ENCODE measurements at places on chromosomes 5 and 9.

- DNase-seq, result no peak
These were observed 14.1 kb upstream of the SPARC start for GRCh38 chr5:151700820-151701219.

GRCh38 chr9:106864373-106865143 is 1.6 kb downstream of the ZNF462 start:
- no peak for DNase-seq

DNA sequence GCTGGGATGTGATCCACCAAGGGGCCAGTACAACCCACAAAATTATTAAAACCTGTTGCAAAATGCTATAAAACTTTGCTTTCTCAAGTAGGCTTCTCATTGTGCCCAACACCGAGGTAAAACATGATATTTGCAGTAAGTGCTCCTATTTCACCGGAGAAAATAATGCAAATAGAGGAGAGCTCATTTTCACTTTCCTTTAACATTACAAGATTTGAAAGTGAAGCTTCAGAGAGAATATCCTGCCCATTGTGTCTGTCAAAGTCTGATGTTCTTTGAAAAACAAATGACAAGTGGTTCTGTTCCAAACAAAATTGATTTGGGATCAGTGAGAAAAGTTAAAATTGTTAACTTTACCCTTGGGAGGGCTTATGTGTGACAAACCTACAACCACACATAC is 287.1 kb downstream of the KCNN2 start:
- DNase-seq, result no peak

DNA sequence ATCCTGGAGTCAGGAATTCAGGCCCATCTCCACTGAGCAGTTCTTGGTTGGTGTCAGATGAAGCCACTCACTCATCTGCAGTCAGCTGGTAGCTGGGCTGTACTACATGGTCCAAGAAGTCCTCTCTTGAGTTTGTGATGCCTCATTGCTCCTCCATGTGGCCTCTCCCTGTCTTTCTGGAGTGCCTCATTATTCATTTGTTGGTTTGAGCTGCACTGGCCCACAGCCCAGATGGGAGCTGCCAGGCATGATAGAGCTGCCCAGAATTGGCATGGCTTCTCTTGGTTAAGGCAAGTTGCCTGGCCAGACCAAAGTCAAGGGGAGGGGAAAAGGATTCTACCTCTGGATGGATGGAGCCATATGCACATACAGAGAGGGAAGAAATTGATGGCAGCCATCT is 8.0 kb downstream of the PTCD2 start:
- DNase-seq, result no peak

- DNase-seq, result peak; percentile 40
These were observed 71.9 kb downstream of the MVB12B start for GRCh38 chr9:126398403-126399058.

- no peak for DNase-seq
These were observed 6.3 kb downstream of the MRPL36 start for GRCh38 chr5:1793301-1793740.

DNA sequence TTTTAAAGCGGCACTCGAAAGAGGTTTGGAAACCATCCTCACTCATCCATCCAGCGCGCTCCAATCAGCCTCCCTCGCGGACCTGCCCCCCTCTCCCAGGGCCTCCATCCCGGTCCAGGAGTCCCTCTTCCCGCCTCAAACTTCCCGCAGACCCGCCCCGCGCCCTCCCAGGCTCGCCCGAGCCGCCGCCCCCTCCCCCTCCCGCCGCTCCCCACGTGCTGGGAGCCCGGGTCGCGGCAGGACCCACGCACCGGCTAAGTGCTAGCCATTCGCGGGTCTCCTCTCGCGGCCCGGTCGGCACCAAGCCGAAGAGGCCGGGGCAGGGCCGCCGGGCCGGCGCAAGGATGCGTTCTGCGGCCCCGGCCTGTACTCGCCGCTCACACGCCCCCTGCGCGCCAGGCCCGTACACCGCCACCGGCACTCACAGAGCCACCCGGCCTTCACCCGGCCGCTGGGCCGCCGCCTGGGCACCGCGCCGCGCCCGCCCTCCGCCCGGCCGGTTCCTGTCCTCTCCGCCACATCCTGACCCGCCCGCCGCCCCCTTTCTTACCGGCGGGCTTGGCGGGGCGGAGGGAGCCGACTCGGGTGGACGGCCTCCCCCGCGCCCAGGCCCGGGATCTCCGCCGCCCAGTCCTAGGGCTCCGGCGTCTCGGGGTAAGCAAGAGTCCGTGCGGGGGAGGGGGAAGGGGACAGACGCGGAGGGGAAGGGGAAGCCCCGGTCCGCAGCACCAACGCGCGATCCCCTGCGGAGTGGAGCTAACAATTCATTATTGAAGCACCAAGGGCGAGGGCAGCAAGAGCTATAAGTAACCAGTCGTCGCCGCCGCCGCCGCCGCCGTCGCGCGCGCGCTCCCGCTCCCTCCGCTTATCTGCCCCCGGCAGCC is 576 bp downstream of the CHD1 start:
- no peak for DNase-seq

DNA sequence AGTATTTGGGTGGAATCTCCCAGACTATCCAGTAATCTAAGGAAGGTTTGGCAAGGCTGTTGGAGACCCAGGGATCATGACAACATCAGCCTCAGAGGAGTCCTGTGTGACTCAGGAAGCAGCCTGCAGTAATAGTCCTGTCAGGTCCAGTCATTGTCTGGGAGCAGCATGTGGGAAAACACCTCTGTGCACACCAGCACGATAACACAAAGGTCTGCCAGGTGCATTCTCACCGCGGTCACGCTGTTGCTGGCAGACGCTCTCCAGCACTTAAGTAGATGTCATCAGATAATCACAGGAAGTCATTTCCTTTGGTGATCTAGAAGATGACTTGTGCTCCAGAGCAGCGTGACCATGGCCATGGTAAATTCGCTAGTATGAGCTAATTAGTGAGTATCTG is 99.2 kb upstream of the IQGAP2 start:
- peak; percentile 36 for DNase-seq

GRCh38 chr5:36712706-36713105 is 106.3 kb downstream of the SLC1A3 start:
- DNase-seq, result no peak

DNA sequence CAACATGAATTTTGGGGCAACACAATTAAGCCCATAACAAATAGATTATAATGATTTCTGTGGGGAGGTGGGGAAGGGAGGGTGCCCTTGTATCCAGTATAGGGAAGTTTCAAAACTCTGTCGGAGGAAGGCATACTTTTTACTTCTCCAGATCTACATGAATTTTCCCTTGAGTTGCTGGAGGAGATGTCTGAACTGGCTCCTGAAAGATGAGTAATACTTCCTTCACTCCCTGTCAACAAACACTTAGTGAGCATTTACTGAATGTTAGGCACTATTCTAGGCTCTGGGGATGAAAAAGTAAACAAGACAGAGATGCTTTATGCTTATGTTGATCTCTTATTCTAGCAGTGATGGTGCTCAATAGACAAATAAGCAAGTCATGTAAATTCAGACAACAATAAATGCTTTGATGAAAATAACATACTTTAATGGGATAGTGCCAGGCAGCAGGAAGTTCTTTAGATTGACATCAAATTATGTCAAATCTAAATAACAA is 197.9 kb upstream of the ANKH start:
- no peak for DNase-seq

DNA sequence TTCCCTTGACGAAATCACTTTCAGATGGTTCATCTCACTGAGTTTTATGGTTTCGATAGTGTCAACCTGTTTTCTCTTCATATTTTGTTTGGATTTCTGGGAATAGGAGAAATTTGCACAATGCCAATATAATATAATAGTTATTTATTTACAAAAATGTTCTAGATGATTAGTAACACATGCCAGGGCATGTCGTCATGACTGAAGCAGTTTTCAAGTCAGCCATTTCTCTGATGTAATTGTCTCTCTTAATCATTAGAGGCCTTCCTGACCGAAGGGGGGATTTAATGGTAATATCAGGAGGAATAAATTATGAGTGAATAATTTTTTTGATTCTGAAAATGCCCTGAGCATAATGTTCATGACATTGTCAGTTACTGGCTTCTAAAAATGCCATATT is 246.5 kb upstream of the ATP10B start:
- DNase-seq, result no peak

- DNase-seq, result no peak
These were observed 186.8 kb downstream of the TMEM161B start for GRCh38 chr5:88081877-88082276.

GRCh38 chr9:126773004-126773607 is 31.7 kb upstream of the ZBTB43 start:
- no peak for DNase-seq

GRCh38 chr5:127450046-127450445 is 67.4 kb upstream of the PRRC1 start:
- no peak for DNase-seq

DNA sequence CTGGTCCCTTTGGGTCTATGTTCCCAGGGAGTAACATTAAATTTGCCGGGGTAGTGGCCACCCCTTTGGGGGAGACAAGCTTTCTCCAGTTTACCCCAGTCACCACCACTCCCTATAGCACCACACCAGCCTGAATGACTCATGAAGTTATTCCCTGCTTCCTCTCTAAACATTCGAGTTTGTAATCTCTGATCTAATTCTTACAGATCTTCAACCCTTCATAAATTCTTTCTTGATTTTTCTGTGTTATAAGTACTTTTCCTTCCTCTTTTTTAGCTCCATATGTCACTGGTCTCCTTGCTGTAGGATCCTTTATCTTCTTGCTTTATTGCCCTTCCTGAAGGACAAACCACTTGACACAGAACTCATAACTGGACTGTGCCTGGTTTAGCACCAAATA is 55.6 kb downstream of the GNA14 start:
- no peak for DNase-seq

GRCh38 chr5:55416306-55416705 is 108.5 kb downstream of the MTREX start:
- DNase-seq, result no peak

DNA sequence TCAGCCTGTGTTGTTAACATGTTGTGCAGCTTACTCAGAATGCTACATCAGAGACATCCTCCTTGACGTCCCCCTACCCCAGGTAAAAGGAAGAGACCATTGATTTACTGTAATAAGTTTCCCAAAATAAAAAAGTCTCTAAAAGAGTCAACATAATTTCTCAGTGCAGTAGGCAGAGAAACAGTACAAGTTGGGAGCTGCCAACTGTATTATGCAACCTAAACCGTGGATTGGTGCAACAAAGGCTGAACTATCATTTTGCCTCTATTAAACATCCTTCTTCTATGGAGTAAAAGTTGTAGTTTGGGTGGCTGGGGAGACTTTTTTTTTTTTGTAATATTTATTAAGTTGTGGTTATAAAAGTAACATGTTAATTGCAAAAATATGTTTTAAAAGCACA is 208.0 kb downstream of the NR3C1 start:
- no peak for DNase-seq

- no peak for DNase-seq
These were observed 95.7 kb upstream of the EGFLAM start for GRCh38 chr5:38162625-38163024.

DNA sequence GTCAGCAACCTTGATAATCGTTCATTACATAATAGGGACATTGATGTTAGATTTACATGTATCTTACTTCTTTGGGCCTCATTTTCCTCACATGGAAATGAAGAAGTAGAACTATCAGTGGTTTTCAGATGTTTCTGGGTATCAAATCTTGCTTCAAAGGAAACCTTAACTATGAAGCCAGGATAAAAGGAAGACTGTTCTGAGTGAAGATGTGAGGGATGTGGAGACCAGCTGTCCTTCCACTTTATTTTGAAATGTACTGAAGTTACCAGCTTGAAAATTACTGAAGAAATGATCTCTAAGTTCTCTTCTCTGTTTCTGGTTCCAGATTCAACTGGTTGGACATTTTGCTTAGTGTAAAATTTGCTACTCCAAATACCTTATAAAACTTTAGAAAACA is 186.0 kb downstream of the ADAMTSL1 start:
- DNase-seq, result no peak

All from effector memory CD4-positive, alpha-beta T cell (primary cell).